ENCODE measurements at places on chromosomes 5 and 9.

GRCh38 chr9:108016446-108016845 is 526.9 kb upstream of the KLF4 start:
- DNase-seq, result no peak

- no peak for DNase-seq
Observed at GRCh38 chr5:1471997-1472963, 27.0 kb upstream of the SLC6A3 start.

GRCh38 chr5:83322273-83322924 is 149.1 kb upstream of the VCAN start:
- DNase-seq, result no peak

GRCh38 chr9:97487861-97488260 is 13.6 kb upstream of the TMOD1 start:
- DNase-seq, result no peak

DNA sequence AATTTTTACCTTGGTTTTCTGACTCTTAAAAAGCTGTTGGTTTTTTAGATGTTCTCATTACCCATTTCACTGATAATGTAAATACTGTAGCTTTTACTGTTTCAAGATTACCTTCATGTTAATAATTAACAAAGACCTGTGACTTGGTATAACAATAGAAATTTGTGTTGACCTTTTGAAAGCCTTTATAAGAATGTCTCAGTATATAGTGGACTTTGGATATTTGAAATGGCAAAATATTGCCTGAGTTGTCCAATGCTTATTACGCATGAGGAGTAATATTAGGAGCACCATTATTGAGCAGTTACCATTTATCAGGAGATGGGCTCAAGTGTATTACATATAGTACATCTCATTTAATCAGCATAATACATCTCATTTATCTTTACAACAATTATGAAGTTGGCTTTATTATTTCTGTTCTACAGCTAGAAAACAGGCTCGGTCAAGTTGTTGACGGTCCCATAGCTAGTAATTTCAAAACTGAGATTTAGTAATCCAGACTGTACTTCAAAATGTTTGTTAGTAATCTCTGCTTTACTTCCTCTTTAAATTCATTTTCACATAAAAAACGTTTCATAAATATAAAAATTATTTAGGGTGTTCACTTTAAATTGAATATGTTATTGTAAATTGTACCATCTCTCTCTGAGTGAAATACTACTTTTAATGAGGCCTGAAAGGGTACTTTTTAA is 50.7 kb upstream of the FKTN start:
- DNase-seq, result no peak

- DNase-seq, result no peak
Observed at GRCh38 chr9:16830806-16831205, 39.7 kb downstream of the BNC2 start.

GRCh38 chr5:90337449-90338052 is 72.0 kb downstream of the CETN3 start:
- DNase-seq, result no peak

DNA sequence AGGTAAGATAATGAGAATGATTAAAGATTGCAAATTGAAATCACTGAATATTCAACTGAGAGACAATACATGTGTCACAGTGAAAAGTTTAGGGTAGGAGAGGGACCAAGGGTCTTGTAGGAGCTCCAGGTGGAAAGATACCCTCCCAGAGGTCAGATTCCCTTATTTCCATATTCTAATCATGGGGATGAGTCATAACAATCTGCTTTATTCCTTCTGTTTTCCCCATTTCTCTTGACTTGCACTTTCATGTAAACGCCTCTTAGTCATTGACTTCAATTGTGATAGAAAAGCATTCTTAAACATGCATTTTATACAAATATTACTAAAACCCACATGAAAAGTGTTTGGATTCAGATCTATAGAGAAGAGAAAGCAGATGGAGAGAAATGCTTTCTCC is 81.3 kb upstream of the CTSL start:
- DNase-seq, result no peak

DNA sequence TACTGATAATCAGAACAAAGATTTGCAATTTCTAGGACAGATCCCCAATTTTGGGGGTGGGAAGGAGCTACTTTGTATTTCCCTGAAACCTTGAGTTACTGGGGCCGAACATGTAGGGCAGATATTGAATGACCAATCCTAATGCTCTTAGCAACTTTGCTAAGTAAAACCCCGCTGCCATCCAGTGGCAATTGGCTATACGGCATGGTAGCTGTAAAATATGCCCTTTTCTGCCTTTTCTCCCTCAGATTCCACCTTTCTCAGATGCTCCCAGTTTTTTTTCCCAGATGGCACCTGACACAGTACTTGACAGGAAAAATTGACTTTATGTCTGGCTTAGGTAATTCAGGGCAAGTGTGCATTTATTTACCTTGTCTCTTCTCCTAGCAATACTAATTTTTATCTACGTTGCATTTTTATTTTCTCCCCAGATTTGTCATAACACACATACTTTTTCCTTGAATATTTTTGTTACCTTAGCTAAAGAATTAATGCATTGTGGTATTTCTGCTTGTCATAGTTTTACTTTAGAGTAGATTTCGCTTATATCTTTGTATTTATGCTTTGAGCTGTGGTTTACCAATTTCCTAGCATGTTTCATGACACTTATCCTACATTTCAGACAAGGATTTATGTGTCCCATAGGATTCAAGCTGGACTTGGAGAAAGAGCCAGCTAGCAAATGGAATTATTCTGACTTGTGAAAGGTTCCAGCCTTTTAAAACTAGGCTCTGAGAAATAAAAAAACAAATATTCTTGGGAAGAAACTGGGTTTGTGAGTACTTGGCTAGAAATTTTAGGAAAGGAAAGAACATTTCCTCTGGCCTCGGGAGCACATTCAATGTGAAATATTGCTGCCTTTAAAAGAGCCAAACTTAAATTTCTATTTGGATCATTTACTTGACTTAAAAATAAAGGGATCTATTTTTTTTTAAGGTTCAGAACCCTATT is 37.4 kb downstream of the PIK3R1 start:
- peak; percentile 75 for DNase-seq

DNA sequence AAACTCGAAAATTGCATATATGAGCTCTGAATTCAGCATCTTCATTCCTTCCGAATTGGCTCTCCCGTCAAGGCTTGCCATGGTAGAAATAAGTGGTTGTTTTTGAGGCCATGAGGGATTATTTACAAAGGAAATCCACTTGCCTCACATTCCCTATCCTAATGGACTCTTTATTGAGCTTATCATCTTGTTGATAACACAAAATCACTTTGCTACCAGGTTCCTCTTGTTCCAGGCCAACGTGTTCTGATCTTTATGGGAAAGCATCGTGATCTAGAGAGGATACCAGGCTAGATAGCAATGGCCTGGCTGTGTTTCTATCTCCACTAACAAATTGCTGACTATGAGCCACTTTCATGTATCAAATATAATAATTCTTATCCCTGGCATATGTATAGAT is 811.7 kb downstream of the TLR4 start:
- DNase-seq, result no peak

DNA sequence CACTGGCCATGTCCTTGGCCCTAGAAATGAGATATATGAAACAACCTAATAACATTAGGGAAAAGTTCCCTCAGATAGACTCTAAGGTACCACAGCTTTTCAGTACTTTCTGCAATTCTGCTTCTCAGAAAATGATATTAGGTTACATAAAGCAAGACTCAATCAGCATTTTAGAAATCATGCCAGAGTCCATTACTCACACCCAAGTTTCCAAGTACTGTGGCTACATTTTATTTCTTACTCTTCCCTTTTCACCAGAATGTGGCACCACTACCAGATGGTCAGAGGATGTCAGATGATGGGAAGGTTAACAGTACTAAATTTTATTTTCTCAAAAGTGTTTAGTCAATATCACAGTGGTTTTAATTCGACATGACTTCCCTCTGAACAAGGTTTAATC is 217.2 kb downstream of the MLLT3 start:
- no peak for DNase-seq

Measured in HAP-1 (cell line).